GM12878 (cell line): ENCODE measurements at places on chromosomes 4 and X. TPM values are rescaled to one million over a fixed set of nuclear protein-coding genes. Genes with fewer than 3 reads are reported as not detected.

RIPPLY1 gene
- total RNA-seq = not detected in 2 replicates

SORBS2 gene
- 0.35 and 0.90 TPM in 2 replicates for total RNA-seq

ADGRG2 gene
- total RNA-seq = 0.03 TPM in 1 of 2 replicates, not detected in the other

GRCh38 chr4:26021417-26022345, 107.7 kb downstream of the SMIM20 start:
- no peak for DNase-seq

GRCh38 chrX:47572773-47573340, 9.4 kb upstream of the TIMP1 start:
- DNase-seq = no peak

DNA sequence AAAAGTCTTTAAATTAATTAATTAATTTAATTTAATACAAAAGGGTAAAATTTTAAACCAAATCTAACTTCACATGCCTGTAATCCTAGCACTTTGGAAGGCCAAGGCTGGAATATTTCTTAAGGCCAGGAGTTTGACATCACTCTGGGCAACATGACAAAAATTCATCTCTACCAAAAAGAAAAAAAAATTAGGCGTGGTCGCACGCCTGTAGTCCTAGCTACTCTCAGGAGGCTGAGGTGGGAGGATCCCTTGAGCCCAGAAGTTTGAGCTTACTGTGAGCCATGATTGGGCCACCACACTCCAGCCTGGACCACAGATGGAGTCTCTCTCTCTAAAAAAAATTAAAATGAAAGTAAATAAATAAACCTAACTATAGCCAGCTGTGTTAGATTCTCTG, 39.2 kb upstream of the ANTXR2 start:
- no peak for DNase-seq

DNA sequence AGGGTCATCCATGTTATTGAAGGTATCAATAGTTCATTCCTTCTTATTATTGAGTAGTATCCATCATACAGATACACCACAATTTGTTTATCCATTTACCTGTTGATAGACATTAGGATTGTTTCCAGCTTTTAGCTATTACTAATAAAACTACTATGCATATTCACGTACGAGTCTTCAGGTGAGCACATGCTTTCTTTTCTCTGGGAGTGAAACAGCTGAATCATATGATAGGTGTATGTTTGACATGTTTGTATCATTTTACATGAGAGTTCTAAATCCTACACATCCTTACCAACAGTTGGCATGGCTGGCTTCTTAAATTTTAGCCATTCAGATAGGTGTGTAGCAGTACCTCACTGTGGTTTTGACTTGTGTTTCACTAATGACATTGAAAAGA, 556.6 kb upstream of the DIPK2B start:
- DNase-seq = no peak

DNA sequence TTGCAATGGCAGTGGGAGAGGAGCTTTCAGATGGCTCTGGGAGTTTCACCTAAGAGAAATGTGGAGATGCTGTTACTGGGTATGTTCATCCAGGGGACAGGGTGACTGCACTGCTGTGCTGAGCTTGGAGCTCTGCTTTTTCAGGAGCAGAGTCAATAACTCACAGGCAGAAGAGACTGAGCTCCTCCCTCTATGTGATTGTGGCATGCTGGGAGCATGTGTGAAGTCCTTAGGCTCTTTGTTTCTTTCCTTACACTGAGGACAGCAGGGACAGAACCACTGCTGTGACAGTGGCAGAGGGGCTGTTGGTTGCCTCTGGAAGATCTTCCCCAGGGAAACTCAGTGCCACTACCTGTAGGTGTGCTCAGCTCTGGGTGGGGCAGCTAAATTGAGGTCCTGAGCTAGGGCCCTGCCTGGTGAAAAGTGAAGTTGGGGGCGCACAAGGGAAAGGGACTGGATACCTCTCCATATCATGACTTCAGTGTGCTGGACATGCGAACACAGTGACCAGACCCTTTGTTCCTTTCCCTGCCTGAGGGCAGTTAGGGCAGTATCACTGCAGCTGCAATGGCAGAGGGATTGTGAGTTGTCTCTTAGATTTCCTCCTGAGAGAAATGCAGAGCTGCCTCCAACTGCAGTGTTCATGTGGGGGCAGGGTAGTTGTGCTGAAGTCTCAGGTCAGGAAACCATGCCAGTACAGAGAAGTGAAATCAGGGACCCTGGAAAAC, 156.7 kb downstream of the TENT5D start:
- DNase-seq = no peak
